ENCODE measurements at places on chromosomes 6 and 20. TPM values are rescaled to one million over a fixed set of nuclear protein-coding genes. Genes with fewer than 3 reads are reported as not detected.

DNA sequence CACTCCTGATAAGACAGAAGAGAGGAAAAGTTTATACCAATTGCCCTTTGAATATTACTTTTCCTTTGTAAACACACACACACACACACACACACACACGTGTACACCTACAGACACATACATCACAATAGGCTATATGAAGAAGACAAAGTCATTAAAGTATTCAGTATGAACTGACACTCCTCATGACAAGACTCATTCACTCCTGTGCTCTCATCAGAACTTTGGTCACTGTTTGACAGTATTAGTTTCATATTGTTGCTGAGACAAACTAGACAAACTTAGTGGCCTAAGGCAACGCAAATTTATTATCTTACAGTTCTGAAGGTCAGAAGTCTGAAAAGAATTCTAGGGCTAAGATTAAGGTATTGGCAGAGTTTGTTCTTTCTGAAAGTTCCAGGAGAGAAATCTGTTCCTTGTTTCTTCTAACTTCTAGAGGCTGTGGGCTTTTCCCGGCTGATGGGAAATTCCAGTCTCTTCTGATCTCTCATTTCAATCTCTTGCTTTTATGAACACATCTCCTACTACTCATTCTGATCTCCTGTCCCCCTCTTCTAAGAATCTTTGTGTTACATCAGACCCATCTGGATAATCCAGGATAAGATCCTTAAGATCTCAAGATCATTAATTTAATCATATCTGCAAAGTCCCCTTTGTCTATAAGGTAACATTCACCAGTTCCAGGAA is 171.3 kb downstream of the HACE1 start:
- H3K27ac ChIP-seq = no peak overlapping the region
- no peaks in the 10 kb centered on the region for H3K4me1 ChIP-seq
- DNase-seq = no peak
- H3K36me3 ChIP-seq = no peaks in the 10 kb centered on the region

GRCh38 chr6:166469426-166469961 is 86.8 kb upstream of the MPC1 start:
- no peaks in the 10 kb centered on the region for H3K27me3 ChIP-seq
- no peaks in the 10 kb centered on the region for H3K4me1 ChIP-seq
- DNase-seq = no peak
- no peak overlapping the region for H3K27ac ChIP-seq
- no peaks in the 10 kb centered on the region for H3K36me3 ChIP-seq

DNA sequence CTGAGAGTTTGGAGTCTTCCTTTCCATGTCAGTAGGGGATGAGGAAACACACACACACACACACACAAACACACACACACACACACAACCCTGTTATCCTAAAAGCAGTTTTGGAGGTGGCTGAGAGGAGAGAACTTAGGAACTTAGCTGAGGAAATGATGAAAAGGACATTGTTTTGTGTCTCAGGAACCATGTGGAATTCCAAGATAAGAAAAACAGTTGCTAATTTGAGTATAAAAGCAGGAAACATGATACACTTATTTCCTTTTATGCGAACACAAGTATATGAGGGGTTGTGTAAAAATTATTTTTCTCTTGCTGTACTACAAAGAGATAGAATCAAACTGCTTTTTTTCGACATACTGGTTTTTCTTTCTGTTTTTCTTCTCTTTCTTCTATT is at the start of gene MYCT1:
TSS of gene MYCT1 (plus strand) at position 264 of the 400 bp plus-strand sequence. CDS start at position 270, 6 bp downstream.
- no peaks in the 10 kb centered on the region for H3K4me1 ChIP-seq
- DNase-seq = no peak
- no peak within 1 kb of the TSS for H3K27ac ChIP-seq
- H3K36me3 ChIP-seq = no peaks in the 10 kb centered on the region

DNA sequence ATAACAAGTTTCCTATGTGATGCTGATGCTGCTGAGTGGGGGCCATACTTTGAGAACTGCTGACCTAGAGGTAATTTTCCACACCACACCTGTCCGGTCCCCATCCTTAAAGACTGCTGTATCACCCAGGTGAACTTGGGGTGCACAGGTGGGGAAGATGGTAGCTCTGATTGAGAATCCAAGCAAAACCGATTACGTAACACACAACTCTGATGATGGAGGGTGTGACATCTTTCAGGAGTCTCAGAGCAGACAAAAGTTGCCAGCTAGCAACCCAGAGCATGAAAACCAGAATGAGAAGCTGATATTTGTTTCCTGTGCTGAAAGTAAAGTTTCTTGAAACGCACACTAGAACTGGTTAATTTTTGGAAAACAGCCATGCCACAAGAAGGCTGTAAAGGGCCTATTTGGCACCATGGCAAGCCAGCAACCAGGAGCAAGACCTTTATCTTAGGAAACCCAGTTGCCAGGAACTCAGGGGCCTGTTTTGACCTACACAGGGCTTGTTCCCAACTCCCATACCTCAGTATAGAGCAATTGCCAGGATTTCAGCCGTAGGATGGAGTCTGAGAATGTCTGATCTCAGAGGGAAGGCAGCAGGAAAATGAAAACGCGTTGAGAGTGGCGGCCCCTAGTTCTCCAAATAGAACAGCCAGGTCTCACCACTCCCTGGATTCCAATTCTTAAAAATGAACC is 21.6 kb upstream of the TBC1D7 start:
- no peak overlapping the region for H3K4me3 ChIP-seq
- H3K27me3 ChIP-seq = no peaks in the 10 kb centered on the region

- H3K4me1 ChIP-seq = no peaks in the 10 kb centered on the region
- DNase-seq = no peak
- no peaks in the 10 kb centered on the region for H3K36me3 ChIP-seq
- no peaks in the 10 kb centered on the region for H3K27me3 ChIP-seq
Observed at GRCh38 chr20:23129891-23130621, 43.9 kb upstream of the CD93 start.

KCNK15 gene
- total RNA-seq = 4.4 TPM

SLC22A16 gene
- 0.50 TPM for total RNA-seq

Data from ovary (tissue), 10 donors.